ENCODE measurements at places on chromosomes 12 and 14. TPM values are rescaled to one million over a fixed set of nuclear protein-coding genes. Genes with fewer than 3 reads are reported as not detected.

IFNG gene
- total RNA-seq, result 502 TPM

CLEC4C gene
- total RNA-seq, result not detected

RD3L gene
- not detected for total RNA-seq

ADAMTS20 gene
- total RNA-seq, result not detected

GYS2 gene
- total RNA-seq, result not detected

KRT74 gene
- total RNA-seq, result not detected

RPS6KL1 gene
- total RNA-seq, result 5.0 TPM

BMP4 gene
- not detected for total RNA-seq

KRT83 gene
- total RNA-seq, result not detected

PLEKHD1 gene
- total RNA-seq, result 0.04 TPM

SLCO1B1 gene
- not detected for total RNA-seq

MYF6 gene
- not detected for total RNA-seq

OR6C2 gene
- total RNA-seq, result not detected

KRT85 gene
- total RNA-seq, result not detected

SERPINA12 gene
- total RNA-seq, result not detected

All from activated CD8-positive, alpha-beta memory T cell treated with anti-CD3 and anti-CD28 coated beads for 36 hours (primary cell).